CD4-positive, alpha-beta T cell (primary cell): ENCODE measurements at places on chromosomes 3 and 15. TPM values are rescaled to one million over a fixed set of nuclear protein-coding genes. Genes with fewer than 3 reads are reported as not detected.

The PIGBOS1 gene
- 6.2 TPM for total RNA-seq

The GOLGA8S gene
- 0.14 TPM for total RNA-seq

The CHL1 gene
- total RNA-seq = not detected

The MUC20 gene
- total RNA-seq = 4.1 TPM

The PRICKLE2 gene
- not detected for total RNA-seq

The MOBP gene
- total RNA-seq = not detected

The ASB14 gene
- not detected for total RNA-seq

The DZIP3 gene
- 12.2 TPM for total RNA-seq

The STAC gene
- total RNA-seq = not detected

The RASSF1 gene
- total RNA-seq = 71.2 TPM

The AQP9 gene
- total RNA-seq = 0.55 TPM

The DAZL gene
- not detected for total RNA-seq

The CILP gene
- total RNA-seq = 0.33 TPM

The OSBPL10 gene
- total RNA-seq = not detected

The SLC9C1 gene
- total RNA-seq = not detected

The TMCO5A gene
- not detected for total RNA-seq

The CHRM5 gene
- total RNA-seq = not detected

The ARGFX gene
- total RNA-seq = not detected

The ZNF385D gene
- total RNA-seq = not detected

The ZNF620 gene
- 0.82 TPM for total RNA-seq

The KLHL40 gene
- not detected for total RNA-seq

The MYLK gene
- total RNA-seq = 0.22 TPM

The CCDC9B gene
- total RNA-seq = 1.5 TPM

The SSR3 gene
- 78.8 TPM for total RNA-seq

The HTR3C gene
- total RNA-seq = not detected

The MUC13 gene
- total RNA-seq = 0.47 TPM

The FBN1 gene
- total RNA-seq = 0.11 TPM

The PSMD6 gene
- total RNA-seq = 119 TPM
